ENCODE measurements at places on chromosomes 4 and X. TPM values are rescaled to one million over a fixed set of nuclear protein-coding genes. Genes with fewer than 3 reads are reported as not detected.

- DNase-seq, result no peak
These were observed 836.0 kb downstream of the PDHA2 start for GRCh38 chr4:96675896-96676295.

- no peak for DNase-seq
These were observed 103.5 kb upstream of the ENPEP start for GRCh38 chr4:110372485-110372884.

GRCh38 chrX:22278375-22278774 is 5.7 kb downstream of the CBLL2 start:
- no peak for DNase-seq

GRCh38 chr4:71472946-71473345 is 134.1 kb downstream of the SLC4A4 start:
- no peak for DNase-seq

The SLC6A14 gene
- total RNA-seq, result not detected

- DNase-seq, result no peak
These were observed 117.1 kb upstream of the BMP3 start for GRCh38 chr4:80913381-80913780.

DNA sequence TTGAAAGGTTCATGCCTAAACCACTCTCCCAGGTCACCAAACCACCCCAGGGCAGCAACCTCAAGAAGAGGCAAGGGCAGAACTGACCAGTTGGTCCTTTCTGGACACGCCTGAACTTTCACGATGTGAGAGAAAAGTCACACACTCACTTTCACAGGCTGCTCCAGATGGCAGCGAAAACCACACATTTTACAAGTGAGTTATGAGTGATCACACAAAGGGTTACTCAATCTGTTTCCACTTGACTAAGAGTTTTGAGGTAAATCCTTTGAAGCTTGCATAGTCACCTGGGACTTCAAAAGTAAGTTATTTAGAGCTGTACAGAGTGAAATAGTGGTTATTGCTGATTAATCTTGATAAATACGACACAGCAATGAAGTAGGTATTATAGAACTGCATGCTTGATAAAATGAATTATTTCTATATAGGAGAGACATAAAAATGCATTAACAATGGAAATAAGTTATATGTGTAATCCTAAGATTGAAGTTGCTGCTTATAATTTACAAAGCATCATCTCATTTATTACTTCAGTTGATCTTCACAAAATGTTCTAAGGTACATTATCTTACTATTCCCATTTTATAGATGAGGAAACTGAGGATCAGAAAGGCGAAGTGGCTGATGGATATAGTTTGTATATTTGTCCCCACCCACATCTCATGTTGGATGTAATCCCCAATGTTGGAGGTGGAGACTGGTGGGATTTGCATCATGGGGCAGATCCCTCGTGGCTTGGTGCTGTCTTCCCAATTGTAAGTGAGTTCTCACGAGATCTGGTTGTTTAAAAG is 103.0 kb upstream of the KLF3 start:
- no peak for DNase-seq

The CXCL1 gene
- not detected for total RNA-seq

- DNase-seq, result no peak
These were observed 25.9 kb downstream of the LEF1 start for GRCh38 chr4:108142870-108143269.

The PPID gene
- 66.8 TPM for total RNA-seq

The ETNPPL gene
- total RNA-seq, result not detected

The DUSP9 gene
- 0.09 TPM for total RNA-seq

The TMPRSS11B gene
- total RNA-seq, result not detected

The RBM46 gene
- total RNA-seq, result not detected

The BEX3 gene
- 10.6 TPM for total RNA-seq

DNA sequence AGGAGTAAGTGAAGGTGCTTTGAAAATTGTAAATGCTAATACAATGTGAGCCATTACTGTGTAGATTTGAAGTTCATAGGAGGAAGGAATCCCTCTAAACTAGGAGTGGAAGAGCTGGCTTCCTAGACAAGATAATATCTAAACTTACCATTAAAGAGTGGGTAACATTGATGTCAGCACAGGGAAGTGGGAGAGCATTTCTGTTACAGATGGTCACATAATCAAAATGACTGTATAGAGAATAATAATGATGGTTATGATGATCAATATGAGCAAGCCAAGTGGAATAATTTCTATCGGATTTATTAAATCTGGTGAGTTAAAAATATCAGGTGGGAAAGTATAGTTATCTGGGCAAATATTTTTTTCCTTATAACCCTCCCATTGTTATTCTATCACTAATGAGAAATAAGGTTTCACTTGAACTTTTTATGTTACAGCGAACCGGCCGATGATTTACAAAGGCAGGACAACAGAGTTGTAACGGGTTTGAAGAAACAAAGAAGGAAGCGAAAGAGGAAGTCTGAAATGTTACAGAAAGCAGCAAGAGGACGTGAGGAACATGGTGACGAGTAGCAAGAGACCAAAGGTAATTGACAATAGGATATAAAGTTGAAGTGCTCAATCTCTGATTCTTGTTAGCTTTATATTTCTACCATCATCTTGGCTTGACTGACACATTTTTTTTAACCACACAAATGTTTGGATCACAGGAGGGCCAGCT is 43.5 kb downstream of the FMR1NB start:
- no peak for DNase-seq

- DNase-seq, result no peak
These were observed 168.4 kb upstream of the GK2 start for GRCh38 chr4:79576429-79576753.

GRCh38 chr4:22842360-22843018 is 149.8 kb downstream of the GBA3 start:
- no peak for DNase-seq

- DNase-seq, result no peak
These were observed 101.4 kb upstream of the PDE5A start for GRCh38 chr4:119729835-119730670.

The SCOC gene
- 39.6 TPM for total RNA-seq

DNA sequence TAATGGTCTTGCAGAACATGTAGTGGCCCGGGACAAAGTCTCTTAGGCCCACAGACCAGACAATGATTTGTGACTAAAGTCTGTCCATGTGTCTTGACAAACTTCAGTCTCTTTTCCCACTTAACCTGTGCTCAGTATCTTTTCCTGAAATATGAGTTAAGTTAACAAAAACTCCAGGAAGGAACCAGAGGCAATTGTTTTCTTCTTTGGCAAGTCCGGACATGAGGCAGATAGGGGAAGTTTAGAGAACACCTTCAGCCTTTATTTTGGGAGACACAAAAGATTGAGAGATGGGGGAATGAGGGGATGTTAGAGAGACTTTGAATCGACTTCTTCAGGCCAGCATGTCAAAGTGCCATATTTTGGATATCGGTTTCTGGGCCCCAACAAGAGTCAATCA is 80.2 kb upstream of the FRMPD4 start:
- no peak for DNase-seq

The NAA11 gene
- total RNA-seq, result not detected

DNA sequence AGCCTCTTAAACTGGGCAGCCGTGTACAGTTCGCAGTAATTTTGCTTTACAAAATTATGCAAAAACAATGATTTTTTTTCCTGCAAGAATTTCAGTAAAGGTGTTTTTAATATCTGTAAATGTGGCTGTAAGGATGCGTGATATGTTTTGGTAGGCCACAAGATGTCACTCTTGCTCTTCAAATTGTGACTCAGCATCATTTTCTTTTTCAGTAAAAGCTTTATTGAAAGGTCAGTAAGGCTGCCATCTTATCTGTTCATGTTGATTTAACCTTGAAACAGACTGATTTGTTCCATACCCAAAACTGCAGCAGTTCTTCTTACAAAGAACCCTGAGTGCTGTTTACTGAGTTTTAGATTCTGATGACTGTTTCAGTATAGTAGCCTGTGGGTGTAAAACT is 39.9 kb downstream of the TXLNG start:
- peak; percentile 20 for DNase-seq

GRCh38 chr4:8854931-8855330 is 16.7 kb downstream of the HMX1 start:
- no peak for DNase-seq
